Heart left ventricle (tissue), 16 donors: ENCODE measurements at places on chromosomes 7 and 10.

GRCh38 chr10:68212721-68213352 is 19.1 kb downstream of the ATOH7 start:
- no peaks in the 10 kb centered on the region for H3K4me1 ChIP-seq
- DNase-seq: no peak
- no peak overlapping the region for H3K27ac ChIP-seq
- H3K4me3 ChIP-seq: no peak overlapping the region
- no peaks in the 10 kb centered on the region for H3K27me3 ChIP-seq

GRCh38 chr10:52756966-52757365 is 15.6 kb downstream of the MBL2 start:
- H3K36me3 ChIP-seq: no peaks in the 10 kb centered on the region
- H3K27me3 ChIP-seq: no peaks in the 10 kb centered on the region
- no peak overlapping the region for H3K4me3 ChIP-seq
- no peak for DNase-seq
- H3K4me1 ChIP-seq: no peaks in the 10 kb centered on the region

GRCh38 chr7:151385626-151386300 is 24.1 kb downstream of the WDR86 start:
- H3K4me1 ChIP-seq: no peaks in the 10 kb centered on the region
- no peak overlapping the region for H3K4me3 ChIP-seq
- no peak for DNase-seq
- H3K36me3 ChIP-seq: no peaks in the 10 kb centered on the region

GRCh38 chr10:84329196-84329611 is 815 bp downstream of the CCSER2 start:
- H3K27me3 ChIP-seq: no peaks in the 10 kb centered on the region
- H3K4me1 ChIP-seq: peaks cover 26% of the 10 kb centered on the region
- H3K4me3 ChIP-seq: peak overlapping the region; percentile 88
- no peaks in the 10 kb centered on the region for H3K36me3 ChIP-seq
- no peak for DNase-seq

DNA sequence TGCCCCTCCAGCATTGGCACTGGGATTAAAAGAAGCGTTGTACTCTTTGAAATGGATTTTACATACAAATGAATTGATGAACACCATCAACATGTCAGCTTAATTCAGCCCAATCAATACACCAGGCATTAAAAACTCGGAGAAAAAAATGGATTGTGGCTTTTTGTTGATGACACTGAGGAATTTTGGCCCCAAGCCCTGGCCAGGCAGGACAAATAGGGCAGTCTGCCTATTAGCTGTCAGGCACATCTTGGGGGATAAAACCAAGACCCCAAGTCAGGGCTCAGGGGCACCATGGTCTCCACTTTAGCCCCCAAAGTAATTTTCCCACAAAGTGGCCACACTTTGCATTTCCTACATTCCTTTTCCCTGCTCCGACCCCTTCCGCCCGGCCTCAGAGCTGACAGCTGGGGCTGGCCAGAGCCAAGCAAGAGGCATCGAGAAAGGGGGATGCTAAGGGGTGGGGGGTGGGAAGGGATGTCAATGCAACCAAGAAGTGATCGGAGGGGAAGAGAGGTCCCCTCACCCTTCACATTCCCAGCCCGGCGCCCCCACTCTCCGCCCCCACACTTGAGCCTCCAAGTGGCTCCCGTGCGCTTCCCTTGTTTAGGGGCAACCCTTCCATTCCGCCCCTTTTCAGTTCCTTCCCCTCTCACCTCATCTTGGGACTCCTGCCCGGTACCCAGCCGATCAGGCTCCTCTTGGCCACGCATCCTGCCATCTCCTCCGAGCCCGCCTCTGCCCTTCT is 711 bp downstream of the HIP1 start:
- H3K4me3 ChIP-seq: peak overlapping the region; percentile 95
- DNase-seq: peak; percentile 40
- peaks cover 37% of the 10 kb centered on the region for H3K4me1 ChIP-seq
- no peaks in the 10 kb centered on the region for H3K27me3 ChIP-seq
- H3K36me3 ChIP-seq: no peaks in the 10 kb centered on the region

DNA sequence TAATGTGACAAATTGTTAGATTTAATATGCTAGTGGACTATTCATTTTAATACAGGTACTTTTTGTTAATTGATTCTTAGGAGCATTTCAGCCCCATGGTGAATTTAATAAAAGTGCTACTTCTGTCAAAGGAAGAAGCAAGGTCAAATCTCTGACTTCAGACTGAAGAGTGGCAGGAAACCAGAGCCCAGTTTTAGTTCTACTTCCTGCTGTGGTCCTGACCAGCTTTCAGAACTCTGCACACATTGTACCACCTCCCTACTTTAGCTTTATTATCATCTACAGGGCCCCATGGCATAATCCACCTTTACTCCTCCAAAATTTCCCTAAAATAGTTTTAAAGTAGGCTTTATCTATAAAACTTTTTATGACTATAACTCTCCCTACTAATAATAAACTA is 33.7 kb downstream of the CTTNBP2 start:
- no peaks in the 10 kb centered on the region for H3K36me3 ChIP-seq
- no peaks in the 10 kb centered on the region for H3K4me1 ChIP-seq
- no peak overlapping the region for H3K27ac ChIP-seq
- H3K27me3 ChIP-seq: no peaks in the 10 kb centered on the region
- H3K4me3 ChIP-seq: no peak overlapping the region
- no peak for DNase-seq

GRCh38 chr7:158832994-158833393 is 3.7 kb upstream of the ESYT2 start:
- no peaks in the 10 kb centered on the region for H3K4me1 ChIP-seq
- no peaks in the 10 kb centered on the region for H3K27me3 ChIP-seq
- H3K27ac ChIP-seq: no peak overlapping the region
- H3K4me3 ChIP-seq: no peak overlapping the region
- H3K36me3 ChIP-seq: no peaks in the 10 kb centered on the region
- DNase-seq: no peak

GRCh38 chr7:101707587-101707986 is 78.5 kb upstream of the MYL10 start:
- no peak overlapping the region for H3K4me3 ChIP-seq
- no peaks in the 10 kb centered on the region for H3K27me3 ChIP-seq
- no peaks in the 10 kb centered on the region for H3K36me3 ChIP-seq
- DNase-seq: no peak

DNA sequence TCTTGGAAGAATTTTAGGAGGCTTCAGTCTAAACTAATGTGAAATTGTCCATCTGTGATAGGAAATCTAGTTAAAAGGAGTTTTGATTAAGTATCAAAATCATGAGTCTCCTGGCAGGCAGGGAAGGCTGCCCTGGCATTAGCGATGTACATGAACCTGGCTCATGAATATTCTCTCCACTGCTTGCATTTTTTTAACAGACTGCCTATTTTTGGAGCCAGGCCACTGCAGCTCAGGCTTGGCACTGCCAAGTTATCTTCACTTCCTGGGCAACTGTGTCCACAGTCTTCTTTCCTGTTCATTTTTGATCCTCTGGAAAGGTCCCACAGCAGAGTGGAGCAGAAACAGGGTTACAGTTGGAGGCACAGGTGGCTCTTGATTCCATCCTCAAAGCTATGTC is 7.0 kb downstream of the GPR26 start:
- H3K4me3 ChIP-seq: no peak overlapping the region
- H3K27ac ChIP-seq: no peak overlapping the region
- H3K4me1 ChIP-seq: no peaks in the 10 kb centered on the region
- H3K27me3 ChIP-seq: no peaks in the 10 kb centered on the region

DNA sequence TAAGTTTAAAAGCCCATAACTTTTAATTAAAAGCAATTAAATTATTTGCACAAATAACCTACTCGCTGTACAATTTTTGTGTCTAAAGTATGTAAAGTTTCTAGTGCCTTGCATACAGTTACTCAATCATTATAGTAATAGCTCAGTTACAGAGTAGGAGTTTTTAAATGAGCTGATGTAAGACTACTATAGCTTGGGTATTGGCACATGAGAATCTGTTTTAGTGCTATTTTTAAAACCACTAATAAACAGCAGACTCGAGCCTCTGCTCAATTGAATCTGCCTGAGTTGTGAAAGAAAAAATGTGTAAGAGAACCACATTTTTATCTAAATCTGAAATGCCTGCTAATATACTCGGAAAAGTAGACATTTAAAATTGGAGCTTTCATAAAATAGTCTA is 31.1 kb downstream of the CTNNA3 start:
- no peak overlapping the region for H3K4me3 ChIP-seq
- no peaks in the 10 kb centered on the region for H3K36me3 ChIP-seq
- H3K27me3 ChIP-seq: no peaks in the 10 kb centered on the region
- peaks cover 3% of the 10 kb centered on the region for H3K4me1 ChIP-seq
- H3K27ac ChIP-seq: peak overlapping the region; percentile 8
- no peak for DNase-seq

DNA sequence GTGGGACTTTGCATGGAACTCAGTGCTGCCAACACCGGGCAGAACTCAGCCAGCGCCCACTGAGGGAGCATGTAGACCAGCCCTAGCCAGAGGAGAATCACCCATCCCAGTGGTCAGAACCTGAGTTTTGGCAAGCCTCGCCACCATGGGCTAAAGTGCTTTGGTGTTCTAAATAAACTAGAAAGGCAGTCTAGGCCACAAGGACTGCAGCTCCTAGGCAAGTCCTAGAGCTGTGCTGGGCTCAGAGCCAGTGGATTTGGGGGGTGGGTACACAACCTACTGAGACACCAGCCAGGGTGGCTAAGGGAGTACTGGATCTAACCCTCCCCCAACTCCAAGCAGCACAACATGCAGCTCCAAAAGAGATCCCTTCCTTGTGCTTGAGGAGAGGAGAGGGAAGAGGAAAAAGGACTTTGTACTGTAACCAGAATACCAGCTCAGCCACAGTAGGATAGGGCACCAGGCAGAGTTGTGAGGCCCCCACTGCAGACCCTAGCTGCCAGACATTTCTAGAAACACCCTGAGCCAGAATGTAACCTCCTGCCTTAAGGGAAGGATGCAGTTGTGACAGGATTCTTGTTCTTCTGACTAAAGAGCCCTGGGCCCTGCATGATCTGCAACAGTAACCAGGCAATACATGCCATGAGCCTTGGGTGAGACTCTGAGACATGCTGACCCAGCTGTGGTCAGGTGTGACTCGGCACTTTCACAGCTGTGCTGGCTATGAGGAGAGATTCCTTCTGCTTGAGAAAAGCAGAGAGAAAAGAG is 24.4 kb downstream of the GSDME start:
- H3K36me3 ChIP-seq: no peaks in the 10 kb centered on the region
- no peak overlapping the region for H3K27ac ChIP-seq
- no peak for DNase-seq
- no peaks in the 10 kb centered on the region for H3K4me1 ChIP-seq
- no peaks in the 10 kb centered on the region for H3K27me3 ChIP-seq

GRCh38 chr7:149621776-149622175 is 124.2 kb upstream of the ZNF746 start:
- H3K36me3 ChIP-seq: peaks cover 44% of the 10 kb centered on the region
- no peaks in the 10 kb centered on the region for H3K27me3 ChIP-seq
- H3K27ac ChIP-seq: no peak overlapping the region
- H3K4me3 ChIP-seq: no peak overlapping the region
- DNase-seq: no peak

GRCh38 chr7:4003503-4003902 is 678.6 kb upstream of the FOXK1 start:
- no peak overlapping the region for H3K4me3 ChIP-seq
- no peak for DNase-seq
- no peaks in the 10 kb centered on the region for H3K4me1 ChIP-seq
- no peaks in the 10 kb centered on the region for H3K27me3 ChIP-seq
- no peak overlapping the region for H3K27ac ChIP-seq
- H3K36me3 ChIP-seq: no peaks in the 10 kb centered on the region

- H3K36me3 ChIP-seq: no peaks in the 10 kb centered on the region
- DNase-seq: no peak
- H3K4me1 ChIP-seq: no peaks in the 10 kb centered on the region
Measured at GRCh38 chr7:17709127-17709526, 231.2 kb downstream of the SNX13 start.

GRCh38 chr7:116216956-116217571 is 6.7 kb downstream of the TES start:
- peaks cover 83% of the 10 kb centered on the region for H3K4me1 ChIP-seq
- H3K27me3 ChIP-seq: no peaks in the 10 kb centered on the region
- DNase-seq: no peak
- H3K36me3 ChIP-seq: no peaks in the 10 kb centered on the region

- H3K36me3 ChIP-seq: peaks cover 19% of the 10 kb centered on the region
- H3K27me3 ChIP-seq: no peaks in the 10 kb centered on the region
- peak overlapping the region; percentile 88 for H3K27ac ChIP-seq
- H3K4me3 ChIP-seq: no peak overlapping the region
- H3K4me1 ChIP-seq: peaks cover 32% of the 10 kb centered on the region
- DNase-seq: no peak
Measured at GRCh38 chr10:71837098-71837827, 13.8 kb downstream of the PSAP start.

GRCh38 chr7:106056513-106057203 is 55.5 kb downstream of the SYPL1 start:
- peaks cover 12% of the 10 kb centered on the region for H3K4me1 ChIP-seq
- H3K27ac ChIP-seq: no peak overlapping the region
- no peaks in the 10 kb centered on the region for H3K27me3 ChIP-seq
- no peak overlapping the region for H3K4me3 ChIP-seq
- peak; percentile 71 for DNase-seq

DNA sequence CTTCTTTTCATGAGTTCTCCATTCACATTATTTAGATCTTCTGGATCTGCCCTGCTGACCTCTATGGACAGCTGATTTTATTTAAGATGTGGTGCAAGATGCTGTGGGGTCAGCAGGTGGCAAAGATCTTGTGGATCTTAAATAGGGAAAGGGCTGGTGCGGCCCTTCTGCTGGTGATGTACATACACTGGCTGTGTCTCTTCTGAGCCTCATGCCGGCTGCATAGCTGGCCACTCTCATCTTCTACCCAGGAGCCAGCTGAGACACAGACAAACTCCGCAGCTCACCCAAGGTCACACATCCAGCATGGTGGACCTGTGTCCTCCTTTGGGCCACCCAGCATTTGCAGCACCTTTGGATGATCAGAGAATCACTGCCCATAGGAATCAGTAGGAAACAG is 9.7 kb downstream of the RBP3 start:
- no peaks in the 10 kb centered on the region for H3K4me1 ChIP-seq
- no peaks in the 10 kb centered on the region for H3K36me3 ChIP-seq
- no peak overlapping the region for H3K4me3 ChIP-seq
- DNase-seq: no peak
- no peaks in the 10 kb centered on the region for H3K27me3 ChIP-seq
- H3K27ac ChIP-seq: no peak overlapping the region

GRCh38 chr10:73964743-73965142 is 33.2 kb upstream of the VCL start:
- DNase-seq: no peak
- H3K36me3 ChIP-seq: no peaks in the 10 kb centered on the region
- H3K27ac ChIP-seq: no peak overlapping the region

DNA sequence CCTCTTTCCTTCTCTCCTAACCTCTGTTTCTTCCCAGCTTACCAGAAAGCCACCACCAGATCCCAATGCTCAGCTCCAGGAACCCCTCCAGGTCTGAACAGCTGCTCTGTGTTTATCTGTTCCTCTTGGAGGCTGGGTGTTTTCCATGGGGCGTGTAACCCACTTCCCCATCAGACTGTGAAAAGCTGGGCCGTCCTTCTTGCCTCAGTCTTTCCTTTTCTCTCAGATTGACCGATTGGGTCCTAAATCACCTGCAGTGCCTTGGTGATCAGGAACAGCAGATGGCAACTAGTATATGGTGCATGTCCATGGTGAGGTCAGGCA is 4.8 kb downstream of the SH3PXD2A start:
- DNase-seq: no peak
- no peak overlapping the region for H3K4me3 ChIP-seq
- H3K4me1 ChIP-seq: peaks cover 36% of the 10 kb centered on the region
- no peaks in the 10 kb centered on the region for H3K27me3 ChIP-seq

- H3K27me3 ChIP-seq: peaks cover 7% of the 10 kb centered on the region
- H3K27ac ChIP-seq: no peak overlapping the region
Measured at GRCh38 chr7:1607696-1608095, 37.9 kb upstream of the PSMG3 start.
